ENCODE measurements at places on chromosomes 1 and 21.

- DNase-seq, result no peak
Measured at GRCh38 chr1:78441921-78442320, 48.9 kb upstream of the PTGFR start.

GRCh38 chr1:67100833-67101232 is 33.9 kb downstream of the C1orf141 start:
- no peak for DNase-seq

GRCh38 chr1:149978547-149979023 is 31.9 kb downstream of the OTUD7B start:
- no peak for DNase-seq

DNA sequence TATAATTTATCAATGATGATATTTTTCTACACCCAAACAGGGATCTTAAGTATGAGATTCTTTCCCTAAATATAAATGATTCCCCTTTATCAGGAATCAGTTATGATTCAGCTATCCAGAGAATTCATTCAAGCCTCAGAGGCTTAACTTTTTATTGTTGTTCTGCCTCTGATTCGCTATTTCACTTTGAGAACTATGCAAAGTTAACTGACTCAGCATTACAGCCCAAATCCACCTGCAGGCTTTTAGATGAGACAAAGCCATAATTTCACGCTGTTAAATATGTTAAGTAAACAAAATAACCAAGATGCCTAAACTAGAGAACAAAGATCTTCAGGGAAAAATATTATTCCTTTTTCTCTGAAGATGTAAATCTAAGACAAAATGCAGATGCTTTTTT is 8.5 kb downstream of the SCYL3 start:
- DNase-seq, result no peak

- DNase-seq, result no peak
Measured at GRCh38 chr1:32100807-32101708, 6.8 kb upstream of the KPNA6 start.

GRCh38 chr1:219731771-219732170 is 118.9 kb upstream of the ZC3H11B start:
- DNase-seq, result no peak

- DNase-seq, result no peak
Measured at GRCh38 chr1:46447499-46448108, 42.0 kb upstream of the DMBX1 start.

- DNase-seq, result no peak
Measured at GRCh38 chr1:3607703-3608065, 3.6 kb downstream of the MEGF6 start.

DNA sequence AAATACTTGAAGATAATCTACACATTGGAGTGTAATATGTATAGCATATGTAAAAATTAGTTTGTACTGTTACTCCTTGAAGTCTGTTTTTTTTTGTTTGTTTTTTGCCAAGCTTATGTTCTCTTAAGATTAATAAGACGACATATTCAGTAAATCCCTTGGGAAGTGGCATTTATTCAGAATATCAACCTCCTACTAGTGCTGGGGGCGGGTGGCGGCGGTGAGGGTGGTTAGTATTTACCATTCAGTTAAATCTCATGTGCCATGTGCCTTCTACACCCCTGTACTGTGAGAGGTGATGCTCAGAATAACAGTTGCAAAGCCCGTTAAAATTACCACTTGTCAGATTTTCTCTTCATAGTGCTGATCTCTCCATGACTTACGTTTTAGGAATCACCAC is 3.0 kb downstream of the BACH1 start:
- DNase-seq, result no peak

GRCh38 chr1:192795916-192796618 is 12.8 kb upstream of the RGS2 start:
- DNase-seq, result no peak

DNA sequence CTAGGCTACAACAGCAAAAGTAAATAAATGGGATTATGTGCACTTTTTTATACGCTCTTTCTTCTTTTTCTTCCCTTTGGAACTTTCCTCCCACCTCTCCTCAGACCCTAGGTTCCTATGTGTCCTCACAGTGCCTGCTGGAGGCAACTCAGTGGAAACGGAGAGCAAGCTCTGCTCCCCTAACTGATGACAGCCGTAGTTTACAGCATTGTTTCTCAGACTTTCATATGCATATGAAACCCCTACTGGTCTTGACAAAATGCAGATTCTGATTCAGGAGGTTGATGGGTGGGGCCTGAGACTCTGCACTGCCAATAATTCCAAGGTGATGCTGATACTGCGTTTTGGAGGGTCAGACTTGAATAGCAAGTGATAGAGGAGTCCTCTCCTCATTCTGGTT is 34.3 kb upstream of the HMCN1 start:
- no peak for DNase-seq

DNA sequence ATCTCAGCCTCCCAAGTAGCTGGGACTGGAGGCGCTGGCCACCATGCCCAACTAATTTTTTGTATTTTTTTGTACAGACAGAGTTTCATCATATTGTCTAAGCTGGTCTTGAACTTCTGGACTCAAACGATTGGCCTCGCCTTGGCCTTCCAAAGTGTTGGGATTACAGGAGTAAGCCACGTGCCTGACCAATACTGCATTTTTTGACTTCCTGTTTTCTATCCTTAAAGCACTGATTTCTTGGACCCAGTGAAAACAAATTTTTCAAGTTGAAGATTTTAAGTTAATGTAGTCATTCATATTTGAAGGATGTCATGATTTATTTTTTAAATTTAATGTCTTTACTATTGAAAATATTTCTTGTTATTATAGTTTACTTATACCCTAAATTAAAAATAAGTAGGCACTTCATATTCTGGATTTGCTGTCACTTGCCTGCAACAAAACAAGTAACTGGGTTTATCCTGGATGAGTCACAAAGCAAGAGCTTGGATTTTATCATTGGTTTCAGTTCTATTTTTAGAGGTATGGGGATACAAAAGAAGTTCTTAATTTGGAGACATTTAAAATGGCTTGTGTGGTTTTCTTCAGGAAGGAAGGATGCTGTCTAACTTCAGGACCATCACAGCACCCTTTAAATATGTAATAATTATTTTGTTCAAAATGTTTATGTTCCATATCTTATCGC is 2.2 kb upstream of the VPS45 start:
- no peak for DNase-seq

DNA sequence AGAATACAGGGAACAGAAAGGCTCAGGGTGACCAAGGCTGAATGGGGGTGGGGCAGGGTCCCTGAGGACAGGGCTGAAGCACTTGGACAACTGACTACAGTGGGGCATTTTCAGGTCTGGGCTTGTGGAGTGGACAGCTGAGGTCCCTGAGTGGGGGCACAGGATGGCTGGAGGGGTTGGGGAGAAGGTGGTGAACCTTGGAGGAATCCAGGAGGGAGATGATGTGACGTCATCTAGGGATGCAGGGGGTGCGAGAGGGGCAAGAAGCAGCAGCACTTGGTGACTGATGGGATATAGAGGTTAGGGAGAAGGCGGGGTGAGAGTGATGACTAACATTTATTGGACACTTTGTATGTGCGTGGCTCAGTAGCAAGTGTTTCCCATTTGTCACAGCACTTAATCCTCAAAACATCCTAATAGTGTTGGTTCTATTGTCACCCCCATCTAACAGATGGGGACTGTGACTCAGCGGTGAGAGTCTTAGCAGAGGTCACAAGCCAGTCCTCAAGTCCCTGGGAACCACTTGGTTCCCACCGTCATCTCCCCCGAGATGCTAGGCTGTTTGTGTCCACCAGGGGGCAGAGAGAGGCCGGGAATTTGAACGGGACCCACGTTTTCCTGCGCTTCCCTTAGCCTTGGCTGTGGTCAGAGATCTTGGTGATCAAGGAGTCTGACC is 27.9 kb upstream of the BMP8B start:
- DNase-seq, result no peak

DNA sequence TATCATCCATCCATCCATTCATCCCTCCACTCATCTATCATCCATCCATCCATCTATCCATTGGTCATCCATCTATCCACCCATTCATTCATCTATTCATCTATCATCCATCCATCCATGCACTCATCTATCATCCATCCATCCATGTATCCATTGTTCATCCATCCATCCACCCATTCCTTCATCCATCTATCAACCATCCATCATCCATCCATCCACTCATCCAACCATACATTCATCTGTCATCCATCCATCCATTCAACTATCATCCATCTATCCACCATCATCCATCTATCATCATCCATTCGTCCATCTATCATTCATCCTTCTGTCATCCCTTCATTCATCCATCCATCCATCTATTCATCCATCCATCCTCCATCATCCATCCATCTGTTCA is 61.1 kb downstream of the UMODL1 start:
- DNase-seq, result no peak

GRCh38 chr1:164562511-164562910 is 3.5 kb downstream of the PBX1 start:
- DNase-seq, result no peak

- no peak for DNase-seq
Measured at GRCh38 chr1:234901491-234902049, 227.1 kb downstream of the TOMM20 start.

DNA sequence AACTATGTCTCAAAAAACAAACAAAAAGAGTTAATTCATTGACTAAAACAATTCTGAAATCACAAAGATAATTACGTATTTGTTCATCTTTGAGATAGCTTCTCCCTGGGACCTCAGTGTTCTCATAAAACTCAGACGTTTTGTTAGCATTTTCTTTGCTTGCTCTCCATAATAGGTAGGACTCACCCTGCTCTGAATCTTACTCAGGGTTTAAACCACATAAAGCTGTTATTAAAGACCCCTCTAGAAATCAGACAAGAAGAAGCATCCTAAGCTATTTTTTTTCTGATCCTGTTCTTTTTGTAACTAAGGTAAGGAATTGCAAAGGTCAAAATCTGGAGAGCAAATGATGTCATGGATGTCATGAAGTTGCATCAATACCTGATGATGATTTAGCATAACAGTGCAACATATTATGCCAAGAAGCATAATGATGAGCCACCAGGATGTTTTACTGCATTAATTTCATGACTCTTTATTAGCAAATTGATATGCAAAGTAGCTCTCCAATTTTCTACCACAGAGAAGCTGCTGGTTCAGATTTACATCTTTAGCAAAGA is 2.4 kb downstream of the FBXO42 start:
- no peak for DNase-seq

DNA sequence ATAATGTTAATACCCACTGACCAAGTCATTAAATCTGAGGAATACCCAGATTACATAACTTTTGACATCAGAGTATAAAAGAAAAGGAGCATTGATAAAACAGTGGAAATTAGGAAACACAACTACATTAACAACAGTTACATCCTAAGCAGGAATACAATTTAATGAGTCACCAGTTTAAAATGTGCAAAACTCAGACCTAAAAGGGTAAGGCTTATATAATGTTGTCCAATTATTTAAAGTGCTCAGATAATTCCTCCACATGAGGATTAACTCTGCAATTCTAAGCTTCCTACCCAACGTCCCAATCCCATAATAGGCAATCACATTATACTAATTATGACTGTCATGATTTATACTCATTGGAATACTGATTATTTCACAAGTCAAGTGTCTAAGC is 50.5 kb downstream of the ABL2 start:
- no peak for DNase-seq

All from stimulated activated CD8-positive, alpha-beta memory T cell treated with anti-CD3 and anti-CD28 coated beads, Interleukin-4, amount 100 ng/mL, for 4 hours (primary cell).